ENCODE measurements at places on chromosomes 7 and 10.

DNA sequence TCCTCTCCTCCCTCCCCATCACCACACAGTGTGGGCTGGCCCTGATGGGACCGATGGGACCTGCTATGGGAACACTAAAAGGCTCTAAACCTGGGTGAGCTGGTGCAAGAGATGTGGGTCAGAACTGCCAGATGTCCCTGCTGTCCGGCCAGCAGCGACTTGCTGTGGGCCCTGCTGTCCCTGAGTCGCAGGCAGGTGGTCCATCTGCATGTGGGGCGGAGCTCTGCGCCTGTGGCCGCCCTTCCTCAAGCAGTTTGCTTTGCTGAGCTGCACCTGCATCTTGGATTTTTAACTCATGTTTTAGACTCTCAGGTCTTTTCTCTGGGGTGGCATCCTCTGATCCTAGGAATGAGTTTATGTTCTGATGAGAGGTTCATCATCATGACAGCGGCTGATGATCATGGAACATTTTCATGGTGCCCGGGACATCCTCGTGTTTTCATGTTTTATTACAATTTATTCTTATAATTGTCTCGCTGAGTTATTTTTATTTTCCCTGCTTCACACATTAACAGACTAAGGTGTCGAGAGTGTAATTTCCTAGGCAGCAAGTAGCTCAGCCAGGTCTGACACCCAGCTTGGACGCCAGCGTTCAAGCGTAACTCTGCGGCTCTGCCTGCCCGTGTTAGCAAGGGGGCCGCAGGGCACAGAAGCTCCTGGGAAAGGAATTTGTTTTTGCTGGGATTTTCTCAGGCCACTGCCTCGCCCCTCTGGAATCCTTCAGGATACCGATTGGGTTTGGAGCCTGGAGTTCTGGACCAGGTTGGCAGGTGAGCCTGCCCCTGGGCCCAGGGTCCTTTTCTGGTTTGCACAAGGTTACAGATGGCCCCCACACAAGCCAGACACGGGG is 615.2 kb upstream of the FOXK1 start:
- no peak for DNase-seq

DNA sequence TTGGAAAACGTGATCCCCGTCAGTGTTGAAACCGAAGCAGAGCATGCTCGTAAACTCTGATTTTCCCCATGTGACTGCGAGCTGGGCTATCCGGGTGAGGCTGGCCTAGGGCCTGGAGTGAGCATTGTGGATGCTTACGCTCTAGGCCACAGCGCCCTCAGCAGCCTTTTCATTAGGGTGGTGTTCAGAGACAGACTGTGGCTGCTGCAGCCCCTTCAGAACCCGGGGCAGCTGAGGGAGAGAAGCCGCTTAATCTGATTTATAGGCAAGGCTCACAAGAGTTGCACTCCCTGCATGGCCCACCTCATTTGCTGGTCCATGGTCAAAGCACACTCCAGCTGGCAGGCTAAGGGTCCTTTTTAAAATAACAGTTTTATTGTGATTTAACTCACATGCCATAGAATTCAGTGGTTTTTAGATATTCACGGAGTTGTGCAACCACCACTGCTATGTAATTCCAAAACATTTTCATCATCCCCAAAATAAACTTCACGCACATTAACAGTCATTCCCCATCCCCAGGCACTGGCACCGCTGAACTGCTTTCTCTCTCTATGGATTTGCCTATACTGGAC is 72.5 kb downstream of the SYPL1 start:
- no peak for DNase-seq

- DNase-seq: peak; percentile 70
Measured at GRCh38 chr10:67788028-67788886, 49.7 kb downstream of the DNAJC12 start.

- no peak for DNase-seq
Measured at GRCh38 chr10:59079386-59080226, 96.8 kb upstream of the PHYHIPL start.

DNA sequence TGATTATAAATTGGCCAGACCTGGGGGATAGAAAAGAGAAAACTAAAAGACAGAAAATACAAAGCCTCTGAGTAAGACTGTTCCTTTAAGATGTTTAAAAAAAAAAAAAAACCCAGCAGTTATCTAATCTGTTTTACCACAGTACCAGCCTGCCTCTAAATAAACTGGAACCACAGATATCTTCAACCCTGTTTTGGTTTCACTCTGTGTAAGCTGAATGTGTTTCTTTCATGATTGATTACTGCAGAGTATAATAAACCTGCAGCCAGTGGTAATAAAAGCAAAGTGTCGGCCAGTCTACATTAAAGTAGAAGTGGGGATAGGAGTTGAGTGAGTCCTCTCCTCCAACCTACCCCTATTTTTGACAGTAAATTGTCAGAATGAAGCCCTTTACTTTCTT is 40.6 kb downstream of the MGAM2 start:
- DNase-seq: no peak

GRCh38 chr7:115356139-115356746 is 434.3 kb downstream of the MDFIC start:
- DNase-seq: peak; percentile 6

DNA sequence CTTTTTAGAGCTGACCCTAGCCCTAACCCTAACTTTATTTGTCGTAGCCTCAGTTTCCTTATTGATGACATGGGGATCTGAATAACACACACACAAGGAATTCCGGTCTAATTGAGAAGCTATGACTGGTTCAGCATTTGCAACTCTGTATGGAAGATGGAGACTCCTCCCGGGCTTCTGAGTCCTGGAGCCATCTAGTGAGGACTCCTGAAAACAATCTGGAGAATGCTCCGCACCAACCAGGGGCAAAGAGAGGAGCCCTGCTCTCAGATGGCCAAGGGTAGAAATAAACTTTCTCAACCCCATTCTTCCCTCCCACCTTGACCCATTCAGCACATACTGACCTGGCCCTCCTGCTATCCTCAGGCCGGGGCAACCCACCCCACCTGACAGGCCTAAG is 26.4 kb downstream of the MBL2 start:
- no peak for DNase-seq

DNA sequence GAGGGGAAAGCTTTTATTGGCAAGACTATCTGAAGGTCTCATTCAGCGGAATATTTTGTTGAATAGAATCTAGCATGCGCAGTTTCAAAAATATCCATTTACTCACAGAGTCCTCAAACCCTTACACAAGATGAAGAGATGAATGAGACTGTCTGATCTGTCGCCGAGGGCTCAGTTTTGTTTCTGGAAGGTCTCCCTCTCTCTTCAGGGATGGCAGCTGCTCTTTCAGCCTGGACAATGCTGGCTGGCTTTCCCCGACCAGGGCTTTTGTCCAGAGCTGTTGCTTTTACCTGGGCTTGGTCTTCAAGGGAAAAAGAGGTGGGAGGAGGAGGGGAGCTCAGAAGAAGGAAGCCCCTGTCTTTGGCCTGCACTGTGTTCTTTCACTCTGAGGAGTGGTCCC is 81.9 kb upstream of the BTBD16 start:
- no peak for DNase-seq

DNA sequence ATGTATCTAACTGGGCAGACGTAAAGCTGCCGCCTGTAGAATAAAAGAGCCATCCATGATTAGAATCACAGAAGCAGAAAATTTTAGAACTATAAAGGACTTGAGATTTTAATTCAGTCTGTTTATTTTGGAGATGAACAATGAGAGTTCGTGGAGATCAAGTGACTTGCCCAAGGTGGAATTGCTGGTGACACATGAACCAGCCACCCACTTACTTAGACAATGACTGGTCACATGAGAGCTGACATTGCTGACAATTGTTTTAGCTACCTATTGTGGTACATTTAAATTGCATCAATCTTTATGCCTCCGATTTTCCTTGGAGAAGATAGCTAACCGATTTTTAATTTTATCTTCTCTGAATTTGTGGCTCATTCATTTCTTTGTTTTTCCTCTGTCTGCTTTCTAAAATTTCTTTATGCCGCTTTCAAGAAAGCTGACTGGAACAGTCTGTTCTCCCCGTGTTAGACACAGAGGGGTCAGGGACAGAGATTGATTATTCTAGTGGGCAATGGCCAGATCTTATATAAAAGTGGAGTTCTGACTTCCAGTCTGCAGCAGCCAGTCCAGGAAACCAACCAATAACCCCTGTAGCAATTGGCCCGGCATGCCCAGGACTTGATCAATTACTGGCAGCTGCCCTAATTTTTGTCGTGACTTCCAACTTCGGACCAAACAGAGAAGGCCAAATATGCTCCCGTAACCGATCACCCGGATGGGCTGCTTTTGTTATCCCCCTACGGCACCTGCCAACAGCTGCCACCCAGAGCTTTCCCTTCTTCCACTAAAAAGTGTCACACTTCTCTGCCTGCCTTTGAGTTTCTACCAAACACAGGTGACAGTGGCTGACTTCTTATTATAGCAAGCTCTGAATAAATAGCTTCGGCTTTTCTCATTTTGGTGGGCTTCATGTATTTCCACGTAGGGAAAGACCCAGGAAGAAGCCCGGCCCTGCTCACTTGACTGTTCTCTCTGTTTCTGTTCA is 241.6 kb downstream of the CAMK1D start:
- DNase-seq: peak; percentile 22

DNA sequence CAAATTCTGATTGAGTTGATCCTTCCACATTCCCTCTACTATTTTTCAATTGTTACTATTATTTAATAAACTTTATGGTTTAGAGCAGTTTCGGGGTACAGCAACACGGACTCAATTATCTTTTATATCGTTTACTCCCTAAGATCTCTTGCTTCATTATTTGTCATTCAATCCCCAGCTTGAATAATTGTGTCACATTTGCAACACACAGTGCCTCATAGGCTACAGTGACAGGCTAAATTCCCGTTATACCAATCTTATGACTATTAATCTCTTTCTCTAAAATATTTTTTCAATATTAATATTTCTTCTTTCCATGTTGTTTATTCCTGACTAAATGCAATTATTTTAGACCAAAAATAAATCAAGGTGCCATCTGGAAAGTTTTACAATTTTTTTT is 4.0 kb upstream of the COL28A1 start:
- no peak for DNase-seq

DNA sequence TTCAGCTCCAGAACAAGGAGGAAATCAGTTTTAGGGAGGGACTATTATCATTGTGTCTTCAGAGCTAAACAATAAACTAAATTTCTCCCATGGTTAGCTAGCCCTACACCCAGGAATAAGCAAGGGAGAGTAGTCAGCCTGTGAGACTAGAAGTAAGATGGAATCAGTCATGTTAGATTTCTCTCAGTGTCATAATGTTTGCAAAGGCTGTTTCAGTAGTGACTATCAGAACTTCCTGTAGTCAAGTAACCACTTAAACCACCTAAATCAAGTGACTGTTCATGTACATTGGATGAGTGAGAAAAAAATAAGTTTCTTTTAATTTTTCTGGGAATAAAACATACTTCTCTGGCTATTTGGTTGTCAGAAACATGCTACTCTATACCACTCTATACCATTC is 121.6 kb downstream of the KCND2 start:
- no peak for DNase-seq

GRCh38 chr7:18590241-18590640 is 94.7 kb downstream of the HDAC9 start:
- peak; percentile 56 for DNase-seq

- no peak for DNase-seq
Measured at GRCh38 chr10:123404357-123404756, 250.2 kb downstream of the BUB3 start.

GRCh38 chr7:311796-312195 is 21.8 kb downstream of the FOXL3 start:
- no peak for DNase-seq

GRCh38 chr10:104899779-104900178 is 258.7 kb downstream of the SORCS3 start:
- DNase-seq: no peak

- peak; percentile 37 for DNase-seq
Measured at GRCh38 chr7:41693150-41693997, 9.5 kb downstream of the INHBA start.

GRCh38 chr10:89662596-89662995 is 17.6 kb upstream of the PANK1 start:
- no peak for DNase-seq

- no peak for DNase-seq
Measured at GRCh38 chr7:38207843-38208242, 29.8 kb downstream of the STARD3NL start.

DNA sequence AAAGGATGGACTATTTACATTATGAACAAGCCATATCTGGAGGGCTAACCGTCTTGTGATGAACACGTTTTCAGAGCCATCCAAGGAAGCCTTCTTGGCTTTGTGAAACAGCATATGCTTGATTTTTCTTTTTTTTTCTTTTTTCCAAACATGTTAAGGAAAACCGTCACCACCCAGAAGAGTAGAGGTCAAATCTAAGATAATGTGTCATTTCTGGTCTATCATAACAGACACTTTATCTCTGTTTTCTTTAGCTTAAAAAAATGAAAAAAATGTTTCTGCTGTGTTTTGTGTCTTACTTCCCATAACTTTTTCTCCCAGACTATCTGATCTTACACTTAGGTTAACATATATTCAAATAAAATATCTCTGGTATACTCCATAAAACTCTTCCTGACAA is 76.1 kb upstream of the DGKB start:
- no peak for DNase-seq

GRCh38 chr7:156780724-156781455 is 112.1 kb downstream of the LMBR1 start:
- DNase-seq: no peak

DNA sequence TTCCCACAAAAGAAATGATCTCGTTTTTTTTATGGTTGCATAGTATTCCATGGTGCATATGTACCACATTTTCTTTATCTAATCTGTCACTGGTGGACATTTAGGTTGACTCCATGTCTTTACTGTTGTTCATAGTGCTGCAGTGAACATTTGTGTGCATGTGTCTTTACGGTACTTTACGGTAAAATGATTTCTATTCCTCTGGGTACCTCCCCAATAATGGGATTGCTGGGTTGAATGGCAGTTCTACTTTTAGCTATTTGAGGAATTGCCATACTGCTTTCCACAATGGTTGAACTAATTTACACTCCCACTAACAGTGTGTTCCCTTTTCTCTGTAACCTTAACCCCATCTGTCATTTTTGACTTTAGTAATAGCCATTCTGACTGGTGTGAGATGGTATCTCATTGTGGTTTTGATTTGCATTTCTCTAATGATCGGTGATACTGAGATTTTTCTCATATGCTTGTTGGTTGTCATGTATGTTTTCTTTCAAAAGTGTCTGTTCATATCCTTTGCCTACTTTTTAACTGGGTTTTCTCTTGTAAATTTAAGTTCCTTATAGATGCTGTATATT is 37.2 kb downstream of the MKLN1 start:
- peak; percentile 18 for DNase-seq

DNA sequence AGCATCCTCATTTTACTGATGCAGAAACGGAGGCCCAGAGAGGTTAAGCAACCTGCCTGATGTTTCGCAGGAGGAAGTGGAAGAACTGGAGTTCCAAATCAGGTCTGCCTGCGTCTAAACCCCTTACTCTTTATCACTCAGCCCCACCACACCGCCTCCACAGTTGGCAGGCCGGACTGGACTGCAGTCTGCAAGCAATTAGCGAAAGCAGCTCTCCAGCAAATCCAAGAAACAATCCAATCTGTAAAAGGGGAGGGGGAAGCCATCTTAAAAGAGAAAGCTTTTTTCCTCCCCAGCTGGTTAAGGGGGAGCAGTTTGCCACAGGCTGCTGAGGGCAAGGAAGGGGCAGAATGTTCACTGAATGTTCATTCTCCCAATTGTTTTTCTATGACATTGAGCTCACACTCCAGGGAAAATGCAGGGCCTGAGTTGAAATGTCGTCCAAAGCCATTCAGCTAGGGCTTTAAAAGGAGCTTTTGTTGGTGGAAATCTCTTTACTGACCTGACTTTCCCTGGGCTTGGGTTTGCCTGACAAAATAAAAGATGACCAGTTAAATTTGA is 350.1 kb downstream of the RNLS start:
- no peak for DNase-seq

Data from inflammatory macrophage (primary cell).